ENCODE measurements at places on chromosomes 16 and 17.
A peak's percentile ranks its signal among the peaks of the same experiment; 100 is the strongest.

- DNase-seq, result peak; percentile 74
These were observed 45.0 kb upstream of the USP7 start for GRCh38 chr16:9008601-9009260.

DNA sequence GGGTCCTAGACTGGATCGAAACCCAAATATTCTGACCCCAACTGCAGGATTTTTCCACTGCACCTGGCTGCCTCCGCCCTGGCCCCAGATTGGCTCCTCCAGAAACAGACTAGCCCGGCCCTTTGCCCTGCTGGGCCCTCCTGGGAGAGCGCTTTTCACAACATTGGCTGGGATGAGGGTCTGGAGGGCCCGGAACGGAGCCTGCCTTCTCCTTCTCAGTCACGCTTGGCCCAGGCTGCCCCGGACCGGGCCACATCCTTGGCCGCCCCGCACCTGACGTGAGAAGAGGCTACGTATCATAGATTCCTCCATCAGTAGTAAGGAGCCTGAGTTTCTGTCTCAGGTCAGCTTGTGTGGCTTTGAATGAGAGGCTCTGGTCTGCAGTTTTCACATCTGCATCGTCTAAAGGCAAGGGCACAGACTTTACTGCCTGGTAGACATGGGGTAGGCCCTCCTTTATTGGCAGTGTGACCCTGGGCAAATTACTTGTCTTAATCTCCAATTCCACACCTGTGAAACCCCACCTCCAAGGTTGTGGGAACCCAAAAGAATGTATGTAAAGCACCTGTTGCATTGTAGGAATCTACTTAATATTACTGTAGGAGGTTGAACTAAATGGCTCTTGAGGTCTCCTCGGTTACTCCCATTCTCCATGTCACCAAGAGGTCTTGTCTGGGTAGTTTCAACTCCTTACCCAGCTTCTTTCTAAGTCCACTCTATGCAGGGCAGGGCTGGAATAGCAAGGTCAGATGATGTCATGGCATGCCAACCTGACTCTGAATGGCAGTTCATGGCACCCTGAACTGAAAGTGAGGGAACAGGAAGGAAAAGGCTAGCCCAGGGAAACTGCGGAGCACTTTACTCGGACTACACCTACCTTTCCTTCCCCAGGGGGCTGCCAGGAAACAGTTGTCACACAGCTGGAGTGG, 661 bp downstream of the LRRC3C start:
- no peak for DNase-seq

GRCh38 chr17:7856011-7856810, 1.1 kb downstream of the NAA38 start:
- DNase-seq, result no peak

GRCh38 chr16:50762241-50762640, 20.4 kb downstream of the CYLD start:
- no peak for DNase-seq

- peak; percentile 99 for DNase-seq
These were observed 8.1 kb upstream of the KIFC3 start for GRCh38 chr16:57810197-57811031.

DNA sequence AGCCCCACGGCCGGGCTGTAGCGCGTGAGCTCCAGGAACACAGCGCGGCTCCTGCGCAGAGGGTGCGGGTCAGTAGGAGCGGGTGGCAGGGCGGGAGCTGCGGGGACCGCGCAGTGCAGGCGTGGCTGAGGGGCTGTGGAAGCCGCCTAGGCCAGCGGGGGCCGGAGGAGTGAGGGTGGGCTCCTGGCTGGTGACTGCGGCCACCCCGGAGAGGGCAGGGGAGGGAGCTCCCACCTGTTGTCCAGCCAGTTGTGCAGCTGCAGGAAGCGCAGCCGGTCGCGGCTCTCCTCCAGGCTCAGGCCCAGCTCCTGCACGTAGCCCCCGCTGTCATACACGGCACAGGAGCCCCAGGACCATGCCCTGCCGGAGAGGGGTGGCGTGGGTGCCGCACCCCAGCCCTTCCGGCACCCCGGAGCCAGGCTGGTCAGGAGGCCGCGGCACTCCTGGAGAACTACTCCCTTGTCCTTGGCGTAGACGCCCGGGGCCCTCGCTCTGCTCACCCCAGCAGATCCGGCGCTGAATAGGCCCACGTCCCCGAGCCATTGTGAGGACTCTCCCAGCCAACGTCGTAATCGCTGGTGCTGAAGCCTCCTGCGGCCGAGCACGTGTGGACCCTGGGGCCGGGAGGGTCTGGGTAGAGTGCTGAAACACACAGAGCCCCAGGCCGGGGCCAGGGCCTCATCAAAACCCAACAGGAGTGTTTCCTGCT, 43.9 kb downstream of the TSC2 start:
- no peak for DNase-seq

GRCh38 chr17:60157487-60158040, 7.8 kb downstream of the CA4 start:
- no peak for DNase-seq

DNA sequence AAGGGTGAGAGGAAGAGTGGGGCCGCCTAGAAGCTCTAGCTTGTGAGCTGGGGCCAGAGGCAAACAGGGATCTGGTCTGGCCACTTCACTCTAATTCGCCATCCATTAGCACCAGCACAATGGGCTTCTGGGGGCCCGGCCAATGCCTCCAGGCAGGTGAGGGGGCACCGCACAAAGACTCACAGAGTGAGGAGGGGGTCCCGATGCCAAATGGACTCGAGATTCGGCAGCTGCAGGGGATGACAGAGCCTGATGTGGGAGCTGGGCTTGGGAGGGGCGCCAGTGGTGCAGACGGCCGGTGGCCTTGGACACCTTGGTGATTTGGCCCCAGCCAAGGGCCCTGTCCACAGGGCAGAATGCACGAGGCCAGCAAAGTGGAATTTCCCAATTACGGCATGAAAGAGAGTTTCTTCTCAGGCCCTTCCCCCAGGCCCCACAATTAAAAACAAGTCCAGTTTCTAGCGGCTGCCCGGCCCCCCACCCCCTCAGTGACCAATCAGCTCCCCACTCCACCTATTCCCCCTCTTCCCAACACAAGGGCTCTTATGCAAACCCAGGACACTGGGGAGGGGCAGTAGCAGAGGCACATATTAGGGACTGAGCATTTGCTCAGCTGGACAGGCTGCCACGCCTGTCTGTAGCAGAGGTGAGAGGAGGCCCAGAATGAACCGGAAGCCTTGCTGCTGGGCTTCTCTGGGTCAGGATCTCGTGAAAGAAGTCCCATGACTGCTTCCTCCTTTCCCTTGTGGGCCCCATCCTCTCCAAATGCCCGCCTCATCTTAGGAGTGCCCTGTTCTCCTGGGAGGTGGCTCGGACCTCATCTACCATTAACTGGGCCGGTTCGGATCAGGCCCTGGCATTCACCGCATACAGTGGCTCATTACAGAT, 39.4 kb upstream of the MTSS2 start:
- no peak for DNase-seq

- DNase-seq, result no peak
These were observed 14.8 kb downstream of the PMP22 start for GRCh38 chr17:15250135-15250860.

DNA sequence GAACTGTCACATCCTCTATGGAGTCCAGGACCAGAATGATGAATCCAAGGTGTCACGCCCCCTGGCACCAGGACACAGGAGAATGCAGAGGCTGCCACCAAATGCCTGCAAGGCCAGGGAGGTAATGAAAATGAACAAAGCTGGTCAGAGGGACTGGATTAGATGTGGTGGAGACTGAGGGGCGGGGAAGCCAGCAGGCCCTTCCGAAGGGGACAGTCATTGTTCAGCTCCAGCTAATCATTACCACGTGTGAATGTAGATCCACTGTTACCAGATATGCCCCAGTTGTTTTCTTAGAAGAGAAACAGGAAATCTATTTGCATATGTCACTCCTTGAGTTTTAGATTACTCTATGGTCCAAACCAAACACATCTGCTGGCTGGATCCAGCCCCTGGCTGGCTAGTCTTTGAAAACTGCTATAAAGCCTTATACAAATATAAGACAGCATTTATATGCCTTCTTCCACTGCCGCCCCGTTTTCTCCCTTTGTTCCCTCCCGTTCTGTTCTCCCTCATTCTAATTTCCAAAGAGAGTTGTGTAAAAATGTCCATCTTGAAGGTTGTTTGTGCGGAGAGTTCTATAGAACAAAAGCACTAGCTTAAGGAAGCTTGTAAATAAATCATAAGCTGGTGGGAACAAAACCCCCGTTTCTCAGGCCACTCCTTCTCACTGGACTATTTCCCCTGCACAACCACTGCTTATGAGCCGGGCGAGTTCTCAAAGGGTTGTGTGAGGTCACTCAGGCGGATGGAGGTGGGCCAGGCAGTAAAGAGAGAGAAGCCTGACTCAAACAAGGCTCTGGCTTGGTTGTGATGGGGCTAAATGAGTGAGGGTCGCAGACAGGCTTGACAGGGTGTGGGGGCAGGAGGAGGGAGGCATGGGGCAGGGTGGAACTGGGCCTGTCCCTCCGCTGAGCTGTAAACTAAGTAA, 14.2 kb downstream of the CRYM start:
- no peak for DNase-seq

DNA sequence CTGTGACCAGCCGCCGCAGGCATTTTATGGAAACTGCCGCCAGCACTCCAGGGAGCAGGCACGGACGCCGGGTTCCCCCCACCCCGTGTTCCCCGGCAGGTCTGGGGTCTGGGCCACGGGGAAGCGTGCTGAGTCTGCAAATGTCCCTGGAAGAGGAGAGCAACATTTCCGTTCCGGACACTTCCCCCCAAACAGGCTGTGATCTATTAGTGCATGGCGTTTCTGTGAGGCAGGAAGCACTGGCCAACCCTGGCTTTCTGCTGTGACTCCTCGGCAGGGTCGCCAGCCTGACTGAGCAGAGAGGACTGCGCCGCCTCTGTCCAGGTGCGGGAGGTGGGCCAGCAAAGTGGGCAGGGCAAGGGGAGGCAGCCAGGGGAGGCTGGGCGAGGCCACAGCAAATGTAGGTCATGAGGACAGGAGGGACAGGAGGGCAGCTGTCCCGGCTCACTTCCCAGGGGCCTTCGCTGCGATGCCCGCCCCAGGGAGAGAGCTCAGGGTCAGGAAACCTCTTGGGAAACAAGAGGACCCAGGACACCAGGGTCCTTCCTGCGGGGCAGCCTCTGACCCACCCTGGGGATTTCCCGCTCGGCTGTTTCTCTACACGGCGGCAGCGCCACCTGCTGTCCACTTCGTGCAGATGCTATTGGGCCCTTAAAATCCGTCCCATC, 9.5 kb downstream of the FOXF1 start:
- peak; percentile 48 for DNase-seq

DNA sequence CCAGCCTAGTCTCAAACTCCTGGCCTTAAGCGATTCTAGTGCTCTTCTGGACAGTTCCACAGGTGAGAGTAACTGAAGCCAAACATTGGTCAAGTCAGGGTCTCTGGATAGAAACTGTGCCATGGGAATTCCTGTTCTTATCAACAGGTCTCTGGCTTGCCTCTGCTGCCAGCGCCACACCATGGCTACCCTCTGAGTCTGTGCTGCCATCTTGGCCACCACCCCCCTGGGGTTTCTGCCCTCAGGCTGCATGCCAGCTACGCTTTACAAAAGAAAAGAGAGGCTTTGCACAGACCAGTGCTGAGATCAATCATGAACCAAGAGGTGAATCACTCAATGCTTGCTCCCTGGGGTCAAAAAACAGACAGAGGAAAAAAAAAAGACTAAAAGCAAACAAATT, 24.4 kb upstream of the CREBBP start:
- no peak for DNase-seq

DNA sequence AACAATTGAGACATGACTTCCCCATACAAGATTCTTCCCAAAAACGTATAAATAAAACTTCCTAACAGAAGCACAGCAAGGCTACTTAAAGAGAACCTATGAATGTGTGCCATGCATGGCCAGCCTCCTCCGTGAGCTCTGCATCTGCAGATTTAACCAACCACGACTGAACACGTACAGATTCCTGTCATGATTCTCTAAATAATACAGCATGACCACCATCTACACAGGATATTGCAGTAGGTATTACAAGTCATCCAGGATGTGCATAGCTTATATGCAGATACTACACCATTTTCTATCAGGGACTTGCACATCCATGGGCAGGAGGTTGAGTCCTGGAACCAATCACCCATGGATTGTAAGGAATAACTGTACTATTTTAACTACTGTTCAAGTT, 1.4 kb upstream of the QRICH2 start:
- no peak for DNase-seq

DNA sequence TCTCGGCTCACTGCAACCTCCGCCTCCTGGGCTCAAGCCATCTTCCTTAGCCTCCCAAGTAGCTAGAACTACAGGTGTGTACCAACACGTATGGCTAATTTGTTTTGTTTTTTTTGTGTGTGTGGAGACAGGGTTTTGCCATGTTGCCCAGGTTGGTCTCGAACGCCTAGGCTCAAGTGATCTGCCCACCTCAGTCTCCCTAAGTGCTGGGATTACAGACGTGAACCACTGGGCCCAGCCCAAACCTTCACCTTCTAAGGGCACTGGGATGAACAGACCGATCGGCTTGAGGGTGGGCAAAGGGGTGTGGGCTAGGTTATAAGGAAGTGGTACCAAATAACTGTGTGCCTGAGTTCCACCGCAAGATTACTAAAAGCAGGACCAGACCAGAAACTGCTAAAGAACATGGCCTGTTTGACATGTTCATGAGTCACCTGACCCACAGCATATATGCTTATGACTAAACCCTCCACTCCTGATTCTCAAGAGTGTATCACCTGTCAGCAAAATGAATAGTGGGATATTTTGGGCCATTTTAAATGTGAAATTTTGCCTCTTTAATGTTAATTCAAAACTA, 8.1 kb downstream of the TMEM97 start:
- no peak for DNase-seq

DNA sequence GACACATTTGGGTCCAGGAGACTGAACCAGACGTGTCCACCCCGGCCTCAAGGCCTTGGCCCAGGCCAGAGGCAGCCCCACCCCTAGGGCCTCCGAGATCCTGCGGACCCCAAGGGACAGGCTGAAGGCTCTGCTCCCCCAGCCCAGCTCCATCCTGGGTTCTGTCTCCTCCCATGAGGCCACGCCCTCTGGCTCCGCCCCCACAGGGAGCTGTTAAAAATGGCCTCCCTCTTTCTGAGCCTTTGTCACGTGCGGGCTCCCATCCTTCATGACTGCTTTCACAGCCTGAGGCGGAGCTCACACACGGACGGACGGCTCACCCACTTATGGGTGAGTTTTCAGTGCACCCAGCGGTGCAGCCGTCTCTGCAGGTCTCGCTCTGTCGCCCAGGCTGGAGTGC, 6.5 kb upstream of the CACNA1H start:
- no peak for DNase-seq

- peak; percentile 35 for DNase-seq
These were observed 9.1 kb downstream of the ZNF668 start for GRCh38 chr16:31064882-31065461.

Measured in NCI-H460 (cell line).